ENCODE measurements at places on chromosomes 2 and 18. TPM values are rescaled to one million over a fixed set of nuclear protein-coding genes. Genes with fewer than 3 reads are reported as not detected.

The EFHD1 gene
- total RNA-seq: 2.4 TPM

The C2orf15 gene
- 0.59 TPM for total RNA-seq

The RRM2 gene
- 7.4 TPM for total RNA-seq

The VWC2L gene
- total RNA-seq: not detected

The FNDC4 gene
- 21.4 TPM for total RNA-seq

GRCh38 chr18:5287854-5288253 is 7.7 kb downstream of the ZBTB14 start:
- no peak for DNase-seq

GRCh38 chr2:24353973-24354372 is 6.4 kb downstream of the ITSN2 start:
- DNase-seq: no peak

Data from osteoblast (primary cell).